CD4-positive, alpha-beta T cell treated with Interleukin-17A for 4 hours (primary cell): ENCODE measurements at places on chromosomes 4 and X.

- DNase-seq = no peak
Measured at GRCh38 chr4:41476310-41476885, 61.6 kb upstream of the LIMCH1 start.

GRCh38 chr4:59704616-59705015, 1495.5 kb upstream of the ADGRL3 start:
- DNase-seq = no peak

GRCh38 chr4:153728660-153729059, 31.2 kb downstream of the RNF175 start:
- no peak for DNase-seq

DNA sequence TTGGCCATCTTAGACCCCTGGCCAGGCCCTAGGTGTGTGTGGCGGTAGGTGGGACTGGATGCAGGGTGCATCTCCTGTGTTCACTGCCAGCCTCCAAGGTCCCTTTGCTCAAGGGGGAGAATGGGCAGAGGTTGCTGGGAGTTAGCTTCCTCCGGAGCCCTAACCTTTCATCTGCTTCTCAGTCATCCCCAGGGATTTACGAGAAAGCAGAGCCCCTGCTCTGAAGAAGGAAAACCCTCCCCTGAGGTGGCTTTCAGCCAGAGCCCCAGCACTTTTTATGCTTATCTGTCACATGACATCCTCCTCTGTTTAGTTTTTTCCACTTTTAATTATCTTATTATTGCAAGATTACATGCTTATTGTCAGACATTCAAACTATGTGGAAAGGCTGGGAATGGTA, 44.9 kb upstream of the DDX3X start:
- DNase-seq = no peak

- DNase-seq = no peak
Measured at GRCh38 chrX:20414066-20414465, 147.4 kb upstream of the RPS6KA3 start.
